ENCODE measurements at places on chromosomes 7 and 10.
A peak's percentile ranks its signal among the peaks of the same experiment; 100 is the strongest.

- no peak for DNase-seq
These were observed 23.3 kb downstream of the MYOF start for GRCh38 chr10:93458821-93459257.

- no peak for DNase-seq
These were observed 82.5 kb upstream of the PITRM1 start for GRCh38 chr10:3255075-3255474.

GRCh38 chr7:137990251-137990941, 11.5 kb downstream of the CREB3L2 start:
- no peak for DNase-seq

GRCh38 chr7:21023841-21024484, 237.3 kb upstream of the SP8 start:
- DNase-seq, result no peak

DNA sequence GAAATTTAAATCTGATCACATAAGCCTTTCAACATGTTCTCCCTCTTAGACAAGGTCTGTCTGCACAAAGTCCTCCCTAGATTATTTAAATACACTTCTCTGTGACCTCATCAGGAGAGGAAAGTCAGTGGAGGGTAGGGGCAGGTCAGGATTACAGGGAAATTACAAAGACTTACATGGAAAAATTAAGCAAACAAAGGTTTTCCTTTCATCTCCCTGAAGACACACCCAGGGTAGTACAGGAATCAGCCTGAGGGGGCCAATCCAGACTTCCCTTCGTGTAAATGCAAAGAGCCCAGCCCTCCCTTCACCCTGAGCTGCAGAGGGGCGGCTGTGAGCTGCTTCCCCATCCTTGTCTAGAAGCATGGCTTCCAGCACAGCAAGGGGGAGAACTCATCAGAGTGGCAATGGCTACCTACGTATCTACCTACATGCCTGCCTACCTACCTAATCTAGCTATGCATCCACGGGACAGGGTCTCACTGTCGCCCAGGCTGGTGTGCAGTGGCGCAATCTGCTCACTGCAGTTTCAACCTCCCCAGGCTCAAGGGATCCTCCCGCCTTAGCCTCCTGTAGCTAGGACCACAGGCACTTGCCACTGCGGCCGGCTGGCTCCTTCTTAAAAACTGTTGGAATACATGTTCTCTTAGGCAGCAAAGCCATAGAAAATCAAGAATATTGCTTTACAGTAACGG, 33.2 kb downstream of the PITRM1 start:
- DNase-seq, result no peak

DNA sequence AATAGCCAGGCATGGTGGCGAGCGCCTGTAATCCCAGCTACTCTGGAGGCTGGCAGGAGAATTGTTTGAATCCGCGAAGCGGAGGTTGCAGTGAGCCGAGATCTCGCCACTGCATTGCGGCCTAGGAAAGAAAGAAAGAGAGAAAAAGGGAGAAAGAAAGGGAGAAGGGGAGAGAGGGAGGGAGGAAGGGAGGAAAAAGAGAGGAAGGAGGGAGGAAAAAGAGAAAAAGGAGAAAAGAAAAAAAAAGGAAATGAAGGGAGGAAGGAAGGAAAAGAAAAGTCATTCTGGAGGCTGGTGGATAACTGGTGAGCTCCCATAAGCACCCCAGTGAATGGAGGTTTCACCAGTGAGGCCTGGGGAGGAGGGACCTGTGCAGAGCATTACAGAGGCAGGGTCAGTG, 7.6 kb upstream of the OGDHL start:
- no peak for DNase-seq

GRCh38 chr10:74381291-74381853, 230.4 kb downstream of the ADK start:
- DNase-seq, result peak; percentile 15

DNA sequence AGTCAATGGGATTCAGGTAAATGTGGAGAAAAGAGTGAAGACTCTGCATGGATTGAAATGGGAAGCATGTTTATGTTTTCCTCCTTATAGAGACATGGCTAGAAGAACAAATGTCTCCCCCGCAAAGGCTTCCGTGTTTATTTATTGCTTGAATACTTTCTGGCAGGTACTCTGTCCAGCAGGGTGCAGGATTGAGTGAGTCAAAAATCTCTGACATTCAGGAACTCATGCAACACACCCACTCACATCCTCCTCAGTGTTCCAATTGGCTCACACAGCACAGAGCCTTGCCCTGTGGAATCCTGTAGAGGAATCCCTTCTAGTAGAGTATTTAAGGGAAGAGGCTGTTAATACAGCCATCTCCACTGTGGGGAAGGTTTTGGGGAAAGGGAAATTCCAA, 290.3 kb upstream of the VWC2 start:
- DNase-seq, result no peak

GRCh38 chr10:624312-624604, 65.2 kb downstream of the DIP2C start:
- DNase-seq, result no peak

- no peak for DNase-seq
These were observed 45.8 kb upstream of the GLCCI1 start for GRCh38 chr7:7922684-7923385.

DNA sequence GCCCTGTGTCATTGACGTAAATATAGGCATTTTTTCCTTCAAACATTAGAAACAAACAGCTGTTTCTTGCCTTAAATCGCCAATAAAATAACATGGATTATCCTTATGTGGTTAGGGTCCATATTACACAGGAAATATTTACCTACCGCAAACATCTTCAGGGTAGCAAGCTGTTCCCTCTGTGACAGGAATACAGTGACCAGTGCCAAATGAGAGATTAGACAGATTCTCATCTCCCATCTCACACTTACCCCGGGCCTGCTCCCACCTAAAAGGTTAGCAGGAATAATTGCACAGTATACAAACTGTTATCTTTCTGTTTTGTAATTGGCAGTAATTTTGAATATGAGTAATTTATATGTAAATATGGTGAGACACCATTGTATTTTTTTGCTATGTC, 16.5 kb downstream of the MKI67 start:
- no peak for DNase-seq

- DNase-seq, result no peak
These were observed 443.5 kb downstream of the NRG3 start for GRCh38 chr10:82318534-82318933.

GRCh38 chr10:59891349-59891748, 15.0 kb downstream of the CCDC6 start:
- DNase-seq, result no peak

GRCh38 chr10:98309366-98310355, 41.7 kb upstream of the LOXL4 start:
- DNase-seq, result peak; percentile 57

- no peak for DNase-seq
These were observed 100.2 kb downstream of the COL13A1 start for GRCh38 chr10:69901628-69902505.

DNA sequence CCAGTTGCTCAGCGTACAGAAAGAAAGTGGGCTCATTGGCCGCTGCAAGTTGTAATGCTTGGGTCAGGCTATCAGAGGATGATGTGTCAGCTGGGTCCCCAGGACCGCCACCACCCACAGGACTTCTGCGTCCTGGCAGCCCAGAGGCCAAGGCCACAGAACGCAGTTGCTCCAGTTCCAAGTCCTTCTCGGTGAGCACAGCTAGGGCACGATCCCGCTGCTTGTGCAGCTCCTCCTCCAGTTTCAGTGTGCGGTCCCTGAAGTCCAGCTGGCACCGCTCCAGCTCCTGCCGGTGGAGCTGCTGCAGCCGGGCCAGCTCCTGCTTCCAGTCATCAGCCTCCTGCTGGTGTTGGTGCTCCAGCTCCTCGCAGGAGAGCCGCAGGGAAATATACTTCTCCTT, 3.0 kb downstream of the GCC1 start:
- no peak for DNase-seq

GRCh38 chr7:92669616-92670165, 79.5 kb upstream of the FAM133B start:
- no peak for DNase-seq

- DNase-seq, result peak; percentile 2
These were observed 321.9 kb downstream of the CCDC3 start for GRCh38 chr10:12679636-12680035.

DNA sequence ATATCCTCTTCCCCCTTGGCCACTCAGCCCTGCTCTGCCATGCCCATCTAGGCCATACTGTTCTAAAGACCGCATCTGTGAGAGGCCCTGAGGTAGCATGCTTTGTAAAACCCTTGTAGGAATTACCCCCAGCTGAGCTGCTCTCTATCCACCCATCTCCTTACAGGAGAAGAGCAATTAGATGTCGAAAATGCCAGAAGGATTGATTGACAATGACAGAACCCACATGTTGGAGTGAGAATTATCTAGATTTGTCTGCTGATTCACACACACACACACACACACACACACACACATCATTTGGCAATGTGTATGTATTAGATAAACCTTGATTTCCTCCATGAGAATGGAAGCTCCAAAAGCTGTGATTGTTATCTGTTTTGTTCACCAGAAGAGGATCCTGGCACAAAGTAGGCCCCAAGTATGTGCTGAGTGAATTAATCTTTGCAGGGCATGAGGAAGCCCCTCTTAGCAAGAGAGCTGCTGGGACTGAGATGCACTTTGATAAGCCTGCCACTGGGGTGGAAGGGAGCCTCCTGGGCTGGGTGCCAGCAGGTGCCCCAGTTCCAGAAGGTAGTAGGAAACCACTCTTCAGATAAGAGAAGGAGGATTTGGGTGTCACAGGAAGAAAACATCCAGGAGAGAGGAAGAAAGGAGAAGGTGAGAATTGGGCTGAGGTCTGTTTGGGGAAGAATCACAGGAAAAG, 187.5 kb upstream of the ADO start:
- no peak for DNase-seq

GRCh38 chr10:988667-989545, 672 bp downstream of the GTPBP4 start:
- no peak for DNase-seq

GRCh38 chr7:80722616-80723195, 84.3 kb downstream of the CD36 start:
- no peak for DNase-seq

DNA sequence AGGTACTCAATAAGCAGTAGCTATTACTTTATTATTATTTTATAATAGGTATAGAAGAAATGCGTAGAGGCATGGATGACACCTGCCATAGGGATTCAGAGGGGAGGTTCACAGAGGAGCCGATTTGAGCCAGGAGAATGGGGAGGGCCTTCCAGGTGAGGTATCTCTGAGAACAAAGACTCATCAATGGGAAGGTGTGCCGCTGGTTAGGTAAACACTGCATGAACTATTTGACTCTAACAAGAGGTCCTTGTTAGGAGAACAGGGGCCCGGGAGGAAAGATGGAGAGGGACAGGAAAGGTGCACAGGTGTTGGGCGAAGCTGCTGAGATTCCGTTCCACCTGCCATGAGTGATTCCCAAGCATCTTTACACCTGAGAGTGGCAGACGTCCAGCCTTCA, 41.8 kb upstream of the TMEM273 start:
- DNase-seq, result no peak

DNA sequence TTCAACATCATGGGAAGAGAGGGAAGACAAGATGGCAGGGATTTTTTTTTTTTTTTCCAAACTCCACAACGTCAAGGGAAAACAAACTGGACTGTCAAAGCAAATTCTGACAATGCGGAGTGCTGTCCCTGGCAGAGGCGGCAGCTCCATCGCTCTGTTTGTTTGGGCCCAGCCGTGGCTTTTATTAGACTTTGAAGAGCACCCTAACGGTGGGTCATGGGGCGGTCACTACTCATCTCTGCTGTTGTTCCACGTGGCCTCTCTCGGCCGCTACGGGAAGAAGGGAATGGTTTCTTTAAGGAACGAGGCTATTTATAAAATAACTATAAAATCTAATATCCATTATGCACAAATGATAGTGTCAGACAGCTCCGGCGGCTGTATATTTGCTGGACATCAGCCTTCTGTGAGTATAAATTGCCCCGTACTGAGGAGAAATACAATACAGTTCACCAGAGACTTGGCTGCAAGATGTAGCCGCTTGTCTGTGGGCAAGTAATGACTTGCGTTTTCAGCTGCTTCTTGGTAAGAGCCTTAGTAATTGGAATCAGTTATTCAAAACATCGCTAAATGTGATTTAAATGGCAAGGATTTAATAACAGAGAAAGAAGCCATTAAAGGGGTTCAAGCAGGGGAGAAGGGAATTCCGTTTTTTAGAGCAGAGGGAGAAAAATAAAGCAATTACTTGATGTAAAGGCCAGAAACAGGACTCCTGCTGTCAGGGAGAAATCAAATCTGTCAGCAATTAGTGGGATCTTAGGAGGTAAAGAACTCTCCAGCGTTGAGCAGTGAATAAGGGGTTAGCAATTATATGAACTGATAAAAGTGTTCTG, 61.7 kb upstream of the RAB11FIP2 start:
- DNase-seq, result no peak

GRCh38 chr7:40043164-40043563, 91.3 kb downstream of the MPLKIP start:
- DNase-seq, result no peak

DNA sequence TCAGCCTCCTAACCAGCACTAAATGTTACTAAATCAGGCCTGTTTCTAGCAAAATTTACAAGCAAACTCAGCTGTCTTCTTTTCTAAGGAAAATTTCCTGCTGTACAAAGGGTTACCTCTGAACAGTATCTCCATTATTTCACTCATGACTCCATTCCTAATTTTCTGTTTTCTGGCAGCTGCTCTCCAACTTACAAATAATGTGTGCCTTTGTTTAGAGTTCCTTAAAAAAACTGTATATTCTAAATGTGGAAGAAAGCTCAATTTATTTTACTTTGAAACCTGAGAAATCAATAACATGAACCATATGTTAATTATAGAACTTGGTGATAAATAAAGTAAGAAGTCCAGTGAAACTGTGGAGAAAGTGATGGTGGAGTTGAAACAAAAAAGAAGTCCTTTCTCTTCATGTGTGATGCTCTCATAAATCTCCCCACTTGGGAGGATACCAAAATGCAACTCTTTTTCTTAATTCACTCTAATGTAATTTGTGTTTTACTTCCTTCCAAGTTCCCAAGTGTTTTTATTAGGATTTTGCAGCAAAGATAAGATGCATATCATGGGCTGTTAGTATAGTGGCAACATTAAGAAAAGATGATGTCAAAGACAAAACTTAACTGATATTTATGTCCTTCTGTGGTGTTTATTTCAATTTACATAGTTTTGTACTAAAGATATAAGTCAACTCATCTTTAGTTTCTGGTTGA, 74.8 kb downstream of the CDK6 start:
- DNase-seq, result no peak

DNA sequence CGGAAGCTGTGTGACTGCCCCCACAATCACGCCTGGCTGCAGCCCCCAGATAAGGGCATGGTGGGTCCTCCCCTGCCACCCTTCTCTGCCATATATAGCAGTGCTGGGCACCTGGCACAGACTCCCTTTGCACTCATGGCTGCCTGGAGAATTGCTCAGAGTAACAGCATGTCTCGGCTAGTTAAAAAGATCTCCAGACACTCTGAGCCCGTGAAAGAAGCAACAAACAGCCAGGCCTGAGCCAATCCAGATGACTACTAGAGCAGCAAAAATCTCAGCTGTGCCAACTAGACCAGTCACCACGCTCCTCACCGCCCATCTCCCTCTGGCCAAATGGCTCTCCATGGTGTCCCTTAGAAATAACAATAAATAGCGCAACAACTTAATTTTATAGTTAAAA, 71.3 kb downstream of the PARD3 start:
- DNase-seq, result no peak
